HepG2 (cell line): ENCODE measurements at places on chromosomes 5 and 9. TPM values are rescaled to one million over a fixed set of nuclear protein-coding genes. Genes with fewer than 3 reads are reported as not detected.

Gene IGIP
- total RNA-seq: 2.1 and 2.4 TPM in 2 replicates

Gene PFN3
- not detected in 2 replicates for total RNA-seq

Gene LCP2
- total RNA-seq: not detected in 2 replicates

Gene TNIP1
- total RNA-seq: 26.2 and 29.8 TPM in 2 replicates

Gene FAM153A
- total RNA-seq: not detected in 2 replicates

Gene COX7C
- 635 and 764 TPM in 2 replicates for total RNA-seq

Gene C9orf43
- 0.18 and 0.31 TPM in 2 replicates for total RNA-seq

DNA sequence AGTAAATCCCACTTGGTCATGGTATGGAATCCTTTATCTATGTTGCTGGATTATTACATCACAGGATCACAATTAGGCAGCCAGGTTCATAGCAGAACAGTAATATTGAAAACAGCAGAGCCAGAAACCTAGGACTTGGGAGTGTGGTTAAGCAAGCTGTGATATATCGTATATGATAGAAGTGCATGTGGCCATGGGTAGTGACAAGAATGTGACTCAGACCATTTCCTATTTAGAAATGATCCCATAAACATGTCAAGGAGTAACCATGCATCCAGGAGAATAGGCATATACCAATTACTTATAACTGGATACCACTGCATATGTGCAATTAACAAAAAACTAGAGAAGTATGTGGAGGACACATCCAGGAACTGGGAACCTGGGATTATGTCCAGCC is 31.2 kb downstream of the AMBP start:
- H3K36me3 ChIP-seq: no peaks in the 10 kb centered on the region
- no peak overlapping the region for H3K27ac ChIP-seq
- no peak overlapping the region for H3K4me3 ChIP-seq
- peaks cover 21% of the 10 kb centered on the region for H3K4me1 ChIP-seq
- no peak for DNase-seq
- peaks cover 6% of the 10 kb centered on the region; the same call in 1 of the 3 replicates for H3K27me3 ChIP-seq

- H3K4me1 ChIP-seq: no peaks in the 10 kb centered on the region
- no peak overlapping the region for H3K4me3 ChIP-seq
- no peak overlapping the region for H3K27ac ChIP-seq
- no peaks in the 10 kb centered on the region for H3K36me3 ChIP-seq
Measured at GRCh38 chr5:76074487-76075065, 8.6 kb upstream of the SV2C start.

GRCh38 chr9:120191141-120191540 is 388.8 kb downstream of the CDK5RAP2 start:
- no peaks in the 10 kb centered on the region for H3K27me3 ChIP-seq
- DNase-seq: no peak
- no peak overlapping the region for H3K27ac ChIP-seq
- H3K4me1 ChIP-seq: no peaks in the 10 kb centered on the region
- no peak overlapping the region for H3K4me3 ChIP-seq

DNA sequence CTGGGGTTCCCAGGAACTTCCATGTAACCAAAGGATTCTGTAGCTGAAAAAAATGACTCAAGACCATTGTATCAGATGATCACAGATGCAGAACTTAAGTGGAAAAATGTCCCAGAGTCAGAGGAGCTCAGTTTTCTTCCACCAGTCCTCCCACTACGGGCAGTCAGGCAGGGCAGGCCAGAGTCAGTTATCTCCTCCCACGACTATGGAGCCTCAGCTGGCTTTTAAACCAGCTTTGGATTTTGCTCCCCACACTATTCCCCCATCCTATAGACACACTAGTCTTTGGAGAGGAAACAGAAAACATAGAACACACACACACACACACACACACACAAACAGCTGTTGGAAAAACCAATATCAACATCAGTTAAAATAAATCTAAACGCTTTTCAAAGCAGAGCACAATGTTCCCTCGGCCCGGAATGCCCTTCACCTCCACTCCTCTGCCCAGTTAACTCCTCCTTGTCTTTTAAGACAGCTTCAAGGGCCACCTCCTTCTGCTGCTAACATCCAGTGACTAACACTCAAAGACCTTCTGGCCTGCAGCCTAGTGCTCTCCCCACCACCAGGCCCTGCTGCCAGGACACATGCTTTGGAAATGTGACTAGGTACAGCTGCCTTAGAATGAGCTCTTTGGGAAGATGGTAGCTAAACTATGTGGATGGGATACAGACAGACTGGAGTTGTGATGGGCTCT is 56.8 kb downstream of the NIPAL4 start:
- H3K36me3 ChIP-seq: no peaks in the 10 kb centered on the region
- no peaks in the 10 kb centered on the region for H3K27me3 ChIP-seq
- H3K27ac ChIP-seq: no peak overlapping the region
- no peak for DNase-seq
- peaks cover 16% of the 10 kb centered on the region for H3K4me1 ChIP-seq
- no peak overlapping the region for H3K4me3 ChIP-seq

GRCh38 chr5:127409246-127409917 is 108.1 kb upstream of the PRRC1 start:
- no peaks in the 10 kb centered on the region for H3K4me1 ChIP-seq
- no peak overlapping the region for H3K27ac ChIP-seq

DNA sequence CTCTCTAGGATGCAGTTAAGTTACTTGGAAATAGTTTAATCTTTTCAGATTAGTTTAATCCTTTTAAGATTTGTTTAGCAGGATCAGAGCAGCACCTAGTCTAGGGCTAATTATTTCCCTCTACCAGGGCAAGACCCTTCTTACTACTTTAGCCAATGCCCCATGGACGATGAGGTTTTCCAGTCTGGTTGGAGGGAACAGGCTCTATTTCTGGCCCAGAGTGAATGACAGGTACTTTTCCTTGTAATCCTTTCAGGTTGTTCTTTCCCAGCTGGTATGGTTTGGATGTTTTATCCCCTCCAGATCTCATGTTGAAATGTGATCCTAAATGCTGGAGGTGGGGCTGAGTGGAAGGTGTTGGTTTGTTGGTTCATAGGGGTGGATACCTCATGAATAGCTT is 27.2 kb downstream of the PTTG1 start:
- H3K4me1 ChIP-seq: peaks cover 13% of the 10 kb centered on the region
- peaks cover 8% of the 10 kb centered on the region; the same call in 2 of the 3 replicates for H3K27me3 ChIP-seq
- no peak overlapping the region for H3K4me3 ChIP-seq
- H3K27ac ChIP-seq: no peak overlapping the region
- DNase-seq: no peak

GRCh38 chr9:70601000-70601951 is 186.8 kb upstream of the KLF9 start:
- H3K27me3 ChIP-seq: peaks cover 1% of the 10 kb centered on the region; the same call in 1 of the 2 replicates
- H3K27ac ChIP-seq: no peak overlapping the region
- DNase-seq: peak; percentile 5

DNA sequence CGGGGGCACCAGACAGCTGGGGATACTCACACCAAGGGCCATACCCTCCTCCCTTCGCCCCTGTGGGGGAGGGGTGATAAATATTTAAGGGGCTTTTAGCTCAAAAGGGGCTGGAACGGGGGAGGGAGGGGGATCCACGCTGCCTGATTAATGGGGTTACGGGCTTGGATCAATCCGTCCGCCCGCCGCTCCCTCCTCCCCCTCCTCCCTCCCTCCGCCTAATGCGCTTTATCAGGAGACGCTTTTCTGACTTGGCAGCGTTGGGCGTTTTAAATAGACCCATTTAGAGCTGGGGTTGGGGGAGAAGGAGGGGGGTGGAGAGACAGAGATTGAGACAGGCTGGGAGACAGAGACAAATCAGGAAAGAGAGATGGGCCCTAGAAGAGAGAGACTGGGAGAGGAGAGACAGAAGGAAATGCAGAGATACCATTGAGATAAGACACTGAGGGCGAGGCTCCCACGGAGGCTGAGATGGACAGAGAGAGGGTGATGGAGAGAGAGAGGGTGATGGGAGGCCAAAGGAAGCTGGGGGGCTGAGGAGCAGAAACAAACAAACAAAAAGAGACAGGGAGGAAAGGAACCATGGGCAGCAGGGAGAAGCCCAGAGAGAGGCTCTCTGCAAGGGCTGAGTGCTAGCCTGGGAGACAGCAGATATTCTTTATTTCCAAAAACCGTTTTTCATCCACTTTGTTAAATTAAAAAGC is 10.3 kb downstream of the CNTFR start:
- DNase-seq: no peak
- H3K4me3 ChIP-seq: no peak overlapping the region
- peaks cover 73% of the 10 kb centered on the region; the same call in 2 of the 3 replicates for H3K27me3 ChIP-seq
- no peak overlapping the region for H3K27ac ChIP-seq
- no peaks in the 10 kb centered on the region for H3K36me3 ChIP-seq
- H3K4me1 ChIP-seq: no peaks in the 10 kb centered on the region

- H3K36me3 ChIP-seq: no peaks in the 10 kb centered on the region
- peaks cover 9% of the 10 kb centered on the region; the same call in 1 of the 2 replicates for H3K4me1 ChIP-seq
- H3K27ac ChIP-seq: no peak overlapping the region
- no peak overlapping the region for H3K4me3 ChIP-seq
- H3K27me3 ChIP-seq: no peaks in the 10 kb centered on the region
Measured at GRCh38 chr5:115414406-115415142, 118.1 kb upstream of the CCDC112 start.

DNA sequence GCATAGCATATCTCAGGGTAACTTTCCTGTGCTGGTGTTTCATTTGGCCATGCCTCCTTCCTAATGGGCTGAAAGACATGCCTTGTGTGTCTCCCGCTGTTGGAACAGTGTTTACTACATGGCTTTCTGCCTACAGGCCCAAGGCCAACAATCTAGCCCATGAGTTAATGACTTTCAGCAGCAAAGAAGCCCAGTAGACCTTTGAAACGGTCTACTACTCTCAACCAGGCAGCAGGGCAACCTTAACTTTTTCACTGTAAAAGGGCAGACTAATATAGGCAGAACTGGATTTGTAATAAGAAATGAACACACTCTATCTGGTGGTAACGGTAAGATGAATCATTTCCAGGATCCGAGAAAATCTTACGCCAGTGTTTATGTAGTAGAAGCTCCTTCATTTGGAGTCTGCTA is 21.0 kb downstream of the C5orf15 start:
- no peak overlapping the region for H3K27ac ChIP-seq
- 0 out of 2 replicates have a peak, but pooled peaks cover 6% of the 10 kb centered on the region for H3K4me1 ChIP-seq
- 0 out of 3 replicates have a peak, but pooled peaks cover 9% of the 10 kb centered on the region for H3K27me3 ChIP-seq

- H3K4me3 ChIP-seq: peak overlapping the region; percentile 8; the same call in 1 of the 2 replicates
- no peaks in the 10 kb centered on the region; the same call in 1 of the 2 replicates for H3K36me3 ChIP-seq
- no peaks in the 10 kb centered on the region for H3K27me3 ChIP-seq
- H3K4me1 ChIP-seq: peaks cover 65% of the 10 kb centered on the region
Measured at GRCh38 chr5:150301170-150301505, 1.6 kb downstream of the ARSI start.

GRCh38 chr5:80941496-80941895 is 18.7 kb upstream of the RASGRF2 start:
- no peak overlapping the region for H3K27ac ChIP-seq
- no peak overlapping the region for H3K4me3 ChIP-seq
- no peaks in the 10 kb centered on the region for H3K36me3 ChIP-seq
- H3K27me3 ChIP-seq: no peaks in the 10 kb centered on the region; the same call in 1 of the 2 replicates

GRCh38 chr9:1184146-1184545 is 134.0 kb downstream of the DMRT2 start:
- H3K4me3 ChIP-seq: no peak overlapping the region
- no peaks in the 10 kb centered on the region for H3K4me1 ChIP-seq
- H3K27me3 ChIP-seq: no peaks in the 10 kb centered on the region
- no peak for DNase-seq

DNA sequence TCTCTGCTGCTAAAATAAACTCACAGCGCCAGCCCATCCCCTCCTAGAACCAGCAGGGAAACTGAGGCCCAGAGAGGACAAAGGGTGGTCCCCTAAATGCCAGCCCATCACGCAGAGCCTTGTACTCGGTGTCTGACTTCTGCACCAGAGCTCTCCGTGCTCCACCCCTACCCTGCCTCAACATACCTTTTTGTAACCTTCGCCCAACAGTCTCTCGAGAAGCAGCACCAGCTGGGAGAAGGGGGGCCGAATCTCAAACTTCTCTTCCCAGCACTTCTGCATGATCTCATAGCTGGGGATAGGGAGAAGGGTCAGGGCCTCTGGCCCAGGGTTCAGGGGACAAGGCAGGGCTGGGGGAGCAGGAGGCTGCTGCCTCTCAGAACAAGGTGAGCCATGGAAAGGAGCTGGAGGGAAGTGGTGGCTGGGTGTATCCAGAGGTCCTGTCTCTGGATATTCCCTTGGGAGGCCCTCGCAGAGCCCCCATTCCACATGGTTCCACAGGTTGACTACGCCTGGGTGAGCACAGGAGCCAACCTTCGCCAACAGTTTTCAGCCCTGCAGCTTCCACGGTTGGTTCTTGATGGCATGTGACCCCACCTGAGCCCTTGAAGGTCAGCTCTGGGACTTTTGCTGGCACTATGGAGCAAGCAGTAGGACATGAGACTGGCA is 32.3 kb upstream of the CSF1R start:
- no peak overlapping the region for H3K4me3 ChIP-seq
- H3K27ac ChIP-seq: no peak overlapping the region

GRCh38 chr9:26945591-26945990 is 1.5 kb downstream of the PLAA start:
- H3K27me3 ChIP-seq: no peaks in the 10 kb centered on the region; the same call in 2 of the 3 replicates
- H3K4me3 ChIP-seq: peak overlapping the region; percentile 90
- no peaks in the 10 kb centered on the region for H3K36me3 ChIP-seq
- H3K27ac ChIP-seq: no peak overlapping the region

DNA sequence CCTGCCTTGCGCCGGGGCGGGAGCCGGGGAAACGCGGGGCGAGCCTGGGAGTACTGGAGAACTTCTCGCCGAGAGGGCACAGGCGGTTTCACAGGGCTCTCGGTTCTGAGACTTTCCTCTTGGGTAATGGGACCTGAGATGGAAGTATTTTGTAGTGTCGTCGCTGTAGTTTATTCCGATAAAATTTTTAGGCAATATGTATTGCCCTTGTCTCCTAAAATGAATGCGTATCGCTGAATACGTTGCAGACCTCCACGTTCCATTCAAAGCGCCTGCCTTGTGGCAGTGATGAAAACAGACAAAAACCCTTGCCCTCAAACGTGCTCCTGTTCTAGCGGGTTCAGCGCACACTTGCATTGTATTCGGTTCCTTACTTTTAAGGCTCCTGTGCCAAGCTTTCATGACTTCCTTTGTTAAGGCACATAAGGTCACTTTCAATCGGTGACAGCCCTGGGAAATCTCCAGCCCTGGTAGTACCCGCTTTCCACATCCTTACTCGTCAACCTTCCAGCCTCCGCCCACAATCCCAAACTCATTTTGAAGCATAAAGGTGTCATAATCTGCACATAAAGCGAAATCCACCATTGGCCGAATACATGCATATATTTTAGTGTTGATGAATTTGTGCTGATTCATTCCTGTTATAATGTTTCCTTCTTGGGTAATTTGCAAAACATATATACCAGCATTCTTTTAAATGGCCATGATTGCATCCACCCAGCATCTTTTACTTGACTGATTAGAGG is 694 bp downstream of the RMI1 start:
- H3K4me1 ChIP-seq: peaks cover 63% of the 10 kb centered on the region
- no peaks in the 10 kb centered on the region for H3K27me3 ChIP-seq

DNA sequence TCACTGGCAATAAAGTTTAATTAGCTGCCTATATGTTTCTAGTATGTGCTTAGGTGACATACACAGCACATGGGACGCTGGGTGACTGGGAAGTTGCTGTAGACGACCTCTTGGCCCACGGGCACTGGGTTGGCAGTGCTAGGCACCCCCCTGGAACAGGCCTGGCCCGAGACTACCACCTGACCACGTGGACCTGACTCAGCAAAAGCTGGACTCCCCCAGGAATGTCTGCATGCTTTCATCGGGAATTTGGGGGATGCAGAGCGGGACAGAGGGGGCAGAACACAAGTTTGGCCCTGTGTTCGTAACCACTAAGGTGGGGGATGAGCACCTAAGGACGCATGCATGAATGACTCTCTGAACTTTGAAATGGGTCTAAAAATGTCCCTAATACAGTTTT is 16.6 kb upstream of the INPP5E start:
- H3K4me3 ChIP-seq: no peak overlapping the region
- DNase-seq: no peak
- H3K27me3 ChIP-seq: no peaks in the 10 kb centered on the region
- H3K36me3 ChIP-seq: peaks cover 77% of the 10 kb centered on the region; the same call in 2 of the 3 replicates

- DNase-seq: no peak
- 0 out of 3 replicates have a peak, but pooled peaks cover 3% of the 10 kb centered on the region for H3K27me3 ChIP-seq
- H3K27ac ChIP-seq: no peak overlapping the region
- H3K4me1 ChIP-seq: peaks cover 7% of the 10 kb centered on the region
Measured at GRCh38 chr5:175718401-175719108, 60.7 kb downstream of the HRH2 start.
